ENCODE measurements at places on chromosomes 7 and 10. TPM values are rescaled to one million over a fixed set of nuclear protein-coding genes. Genes with fewer than 3 reads are reported as not detected.

UCMA gene
- total RNA-seq: not detected

FAM25A gene
- total RNA-seq: not detected

HOXA1 gene
- not detected for total RNA-seq

KCTD7 gene
- total RNA-seq: 10.0 TPM

GHRHR gene
- not detected for total RNA-seq

ZNF503 gene
- 8.9 TPM for total RNA-seq

PHYHIPL gene
- total RNA-seq: not detected

MKX gene
- 0.22 TPM for total RNA-seq

NACAD gene
- total RNA-seq: 5.9 TPM

OR2A1 gene
- 0.28 TPM for total RNA-seq

HTR5A gene
- total RNA-seq: not detected

DKK1 gene
- 3.7 TPM for total RNA-seq

FOXI2 gene
- not detected for total RNA-seq

GLCCI1 gene
- total RNA-seq: 3.4 TPM

HKDC1 gene
- 0.35 TPM for total RNA-seq
